ENCODE measurements at places on chromosomes 12 and 14.

DNA sequence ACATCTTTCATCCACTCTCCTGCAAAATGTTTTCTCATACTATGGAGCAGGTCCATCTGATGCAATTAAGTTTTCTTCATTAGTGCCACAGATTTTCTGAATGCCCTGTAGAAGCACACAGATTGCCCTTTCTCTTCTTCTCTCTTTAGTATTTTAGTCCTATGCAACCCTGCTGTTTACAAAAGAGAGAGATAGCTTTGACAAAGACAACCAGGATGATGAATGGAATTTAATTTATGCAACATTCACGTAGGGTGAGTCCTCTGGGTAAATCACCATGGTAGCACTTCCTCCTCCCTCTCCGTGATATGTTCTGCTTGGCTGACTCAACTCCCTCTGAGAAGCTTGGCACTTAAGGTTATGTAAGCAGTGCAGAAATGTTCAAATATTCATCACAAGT is 400.9 kb upstream of the PDE3A start:
- no peak for DNase-seq

DNA sequence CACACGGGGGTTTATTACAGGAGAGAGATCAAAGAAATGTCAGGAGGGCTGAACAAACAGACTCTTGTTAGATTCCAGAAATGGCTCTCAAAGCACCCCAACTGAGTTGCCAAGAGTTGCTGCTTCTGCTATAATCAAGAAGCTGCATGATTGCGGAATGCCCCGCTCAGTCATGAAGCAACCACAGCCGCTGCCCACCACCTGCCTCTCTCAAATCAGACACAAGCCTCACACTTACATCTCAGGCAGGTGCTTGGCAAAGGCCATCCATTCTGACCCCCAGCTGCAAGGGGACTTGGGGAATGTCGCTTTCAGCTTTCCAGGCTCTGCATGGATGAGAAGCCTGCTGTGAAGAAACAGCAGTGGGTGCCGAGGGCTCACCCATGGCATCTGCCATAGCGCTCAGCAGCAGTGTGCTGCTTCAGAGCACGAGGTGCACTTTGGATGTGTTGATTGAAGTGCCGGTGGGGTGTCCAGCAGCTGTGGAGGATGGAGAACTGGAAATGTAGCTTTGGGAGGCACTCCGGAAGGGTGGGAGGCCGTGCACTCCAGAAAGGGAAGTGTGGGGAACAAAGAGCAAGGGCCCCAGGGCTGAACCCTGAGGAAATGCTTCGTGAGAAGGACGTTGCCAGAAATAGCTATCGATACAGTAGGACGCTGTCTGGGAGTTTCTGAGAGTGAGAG is 37.7 kb downstream of the LRRC74A start:
- DNase-seq = peak; percentile 42

DNA sequence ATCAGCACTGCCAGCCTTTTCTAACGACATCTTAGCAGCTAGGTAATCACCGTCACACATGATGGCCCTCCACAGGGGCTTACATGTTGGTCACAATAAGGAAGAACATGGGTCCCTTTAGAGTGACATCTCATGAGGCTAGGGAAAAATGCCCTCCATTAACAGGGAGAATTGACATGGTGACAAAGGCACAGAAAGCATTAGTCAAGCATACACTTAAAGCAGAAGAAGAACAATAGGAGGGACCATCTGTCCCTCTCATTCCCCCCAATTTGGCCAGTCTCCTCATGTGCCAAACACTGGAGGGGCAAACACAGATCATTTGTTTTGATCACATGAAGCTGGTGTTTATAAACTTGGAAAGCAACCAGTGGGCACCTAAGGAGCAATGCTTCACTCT is 78.0 kb downstream of the GRIP1 start:
- no peak for DNase-seq

GRCh38 chr14:68638141-68638999 is 154.5 kb downstream of the ZFP36L1 start:
- DNase-seq = peak; percentile 62

DNA sequence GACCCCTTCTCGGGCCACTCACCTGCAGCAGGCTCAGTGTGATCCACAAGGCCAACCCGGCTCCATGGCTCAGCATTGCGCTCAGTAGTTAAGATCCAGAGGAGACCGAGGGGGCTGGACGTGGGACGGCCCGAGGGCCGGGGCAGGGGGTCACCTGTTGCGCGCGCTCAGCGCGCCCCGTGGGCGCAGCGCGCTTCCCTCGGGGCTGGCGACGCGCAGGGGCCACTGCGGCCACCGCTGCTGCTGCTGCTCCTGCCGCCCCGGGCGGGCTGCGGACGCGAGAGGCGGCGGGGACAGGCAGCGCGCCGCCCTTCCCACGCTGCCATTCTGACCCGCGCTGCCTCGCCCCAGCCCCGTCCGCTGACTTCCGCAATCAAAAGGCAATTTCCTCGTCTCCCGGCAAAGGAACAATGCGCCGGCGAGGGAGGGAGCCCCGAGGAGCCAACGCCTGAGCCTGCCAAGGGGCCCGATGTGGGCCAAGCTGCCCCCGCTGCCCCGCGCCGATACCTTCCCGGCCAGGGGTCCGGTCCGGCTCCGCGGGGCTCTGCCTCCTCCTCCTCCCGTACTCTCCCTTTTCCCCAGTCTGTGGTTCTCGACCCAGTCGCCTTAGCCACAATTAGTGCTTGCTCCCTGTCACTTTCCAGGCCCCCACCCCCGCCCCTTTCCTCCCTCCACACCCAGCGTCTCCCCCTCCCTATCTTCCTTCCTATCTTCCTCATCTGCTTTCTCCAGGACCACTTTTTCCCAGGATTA is 27.3 kb downstream of the PTPRB start:
- no peak for DNase-seq

GRCh38 chr12:88946372-88946997 is 366.2 kb upstream of the KITLG start:
- no peak for DNase-seq

DNA sequence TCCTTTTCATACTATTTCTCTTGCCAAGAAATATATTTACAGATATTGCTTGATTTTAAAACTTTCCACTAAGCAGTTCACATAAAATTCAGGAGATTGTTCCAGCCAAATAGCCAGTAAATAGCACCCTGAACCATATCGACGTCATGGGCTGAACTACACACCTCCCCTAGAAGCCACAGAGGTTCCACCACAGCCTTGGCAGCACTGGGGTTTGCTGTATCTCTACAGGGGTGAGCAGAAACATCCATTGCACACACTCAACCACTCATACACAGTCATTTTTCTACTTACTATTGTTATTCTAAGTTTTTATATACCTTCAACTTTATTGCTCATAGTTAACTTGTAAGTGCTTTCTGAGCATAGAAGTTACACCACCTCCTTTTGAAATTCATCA is 8.1 kb upstream of the EIF2S3B start:
- no peak for DNase-seq

- no peak for DNase-seq
These were observed 88.1 kb downstream of the EFCAB11 start for GRCh38 chr14:89866458-89866857.

GRCh38 chr12:116325336-116325664 is 47.8 kb upstream of the MED13L start:
- no peak for DNase-seq

GRCh38 chr12:6540181-6540877 is 6.0 kb downstream of the GAPDH start:
- peak; percentile 61 for DNase-seq

- DNase-seq = no peak
These were observed 209.7 kb downstream of the GPHN start for GRCh38 chr14:66717561-66718140.

DNA sequence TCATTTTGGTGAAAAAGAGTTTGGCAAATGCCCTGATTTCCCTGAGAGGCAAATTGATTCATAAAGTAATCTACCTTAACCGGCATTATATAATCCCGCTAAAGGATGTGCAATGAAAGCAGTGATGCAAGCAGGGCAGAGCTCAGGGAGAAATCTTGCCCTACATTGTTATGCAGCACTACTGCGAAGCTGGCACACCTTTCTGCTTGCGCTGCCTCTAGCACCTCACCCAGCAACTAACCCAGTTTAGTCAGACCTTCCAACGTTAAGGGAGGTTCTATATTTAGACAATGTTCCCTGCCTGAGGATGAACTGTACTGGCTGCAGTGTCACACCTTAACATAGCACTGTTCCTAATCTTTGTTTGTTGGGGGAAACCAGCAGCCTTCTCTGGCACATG is 60.8 kb upstream of the CCDC196 start:
- no peak for DNase-seq

GRCh38 chr12:3445119-3445978 is 45.7 kb upstream of the PRMT8 start:
- DNase-seq = no peak

GRCh38 chr14:72947366-72948160 is 21.3 kb downstream of the DCAF4 start:
- no peak for DNase-seq

GRCh38 chr14:100468557-100468956 is 118.7 kb downstream of the BEGAIN start:
- DNase-seq = no peak

DNA sequence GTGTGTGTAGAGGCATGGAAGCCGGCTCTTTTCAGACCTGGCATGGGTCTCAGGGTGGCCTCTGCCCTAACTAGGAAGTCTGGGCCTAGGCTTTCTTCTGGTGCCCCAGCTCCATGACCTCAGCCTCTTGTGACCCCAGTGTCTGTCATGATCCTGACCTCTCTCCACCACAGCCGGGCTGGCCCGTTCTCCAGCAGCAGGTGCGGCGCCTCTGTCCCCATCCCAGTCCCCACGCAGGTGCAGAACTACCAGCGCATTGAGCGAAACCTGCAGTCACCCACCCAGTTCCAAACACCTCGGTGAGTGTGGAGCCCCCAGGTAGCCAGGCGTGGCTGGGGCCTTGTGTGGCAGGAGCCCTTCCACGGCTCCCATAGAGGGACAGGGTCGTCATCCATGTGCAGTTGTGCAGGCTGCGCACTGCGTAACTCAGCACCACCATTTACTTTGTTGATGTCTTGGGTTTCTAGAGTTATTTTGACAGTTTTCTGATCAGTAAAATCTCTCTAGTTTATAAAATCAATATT is 14.8 kb upstream of the PUS1 start:
- DNase-seq = no peak

- no peak for DNase-seq
These were observed 68.3 kb downstream of the SCARB1 start for GRCh38 chr12:124795081-124795948.

- DNase-seq = no peak
These were observed 120.8 kb upstream of the DIO3 start for GRCh38 chr14:101440496-101440895.

DNA sequence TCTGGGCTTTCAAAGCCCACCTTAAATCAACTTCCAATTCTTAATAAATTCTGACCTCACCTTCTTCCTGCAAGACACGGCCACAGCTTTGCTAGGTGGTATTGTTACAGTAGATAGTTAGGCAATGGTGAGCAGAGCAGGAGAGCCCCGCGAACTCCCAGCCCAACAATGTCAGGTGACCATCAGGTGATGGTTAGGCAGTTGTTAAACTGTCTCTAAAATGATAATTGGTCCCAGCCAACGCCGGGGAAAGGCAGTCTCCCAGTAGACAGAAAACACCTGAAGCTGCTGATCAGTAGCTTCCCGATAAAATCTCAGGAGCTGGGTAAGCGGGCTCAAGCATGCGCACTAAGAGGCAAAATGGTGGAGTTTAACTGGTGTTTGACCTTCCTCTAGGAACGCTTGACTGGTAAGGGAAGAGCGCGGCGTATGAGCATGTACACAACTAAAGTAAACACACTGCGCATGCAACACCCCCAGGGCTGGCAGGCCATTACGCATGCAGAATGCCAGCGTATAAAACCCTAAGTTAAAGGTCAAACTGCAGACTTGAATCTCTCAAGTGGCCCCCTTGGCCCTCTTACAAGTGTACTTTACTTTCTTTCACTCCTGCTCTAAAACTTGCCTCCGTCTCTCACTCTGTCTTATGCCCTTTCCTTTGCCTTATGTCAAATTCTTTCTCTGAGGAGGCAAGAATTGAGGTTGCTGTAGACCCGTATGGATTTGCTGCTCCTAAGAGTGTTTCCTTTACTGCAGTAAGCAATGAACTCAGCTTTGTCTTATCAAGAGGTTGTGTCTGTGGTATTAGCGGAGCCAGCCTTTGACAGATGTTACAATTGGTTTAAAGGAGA is 113.5 kb downstream of the C12orf75 start:
- DNase-seq = no peak

DNA sequence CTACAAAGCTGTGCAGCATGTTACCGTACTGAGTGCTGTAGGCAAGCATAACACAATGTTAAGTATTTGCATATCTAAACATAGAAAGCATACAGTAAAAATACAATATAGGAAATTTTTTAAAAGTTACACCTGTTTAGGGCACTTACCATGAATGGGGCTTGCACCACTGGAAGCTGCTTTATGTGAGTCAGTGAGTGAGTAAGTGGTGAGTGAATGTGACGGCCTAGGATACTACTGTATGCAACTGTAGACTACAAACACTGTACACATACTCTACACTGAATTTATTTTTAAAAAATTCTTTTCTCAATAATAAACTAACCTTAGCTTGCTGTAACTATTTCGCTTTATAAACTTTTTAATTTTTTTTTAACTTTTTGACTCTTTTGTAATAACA is 82.1 kb upstream of the FSCB start:
- no peak for DNase-seq

- no peak for DNase-seq
These were observed 324.8 kb upstream of the FAR2 start for GRCh38 chr12:28824193-28824846.

GRCh38 chr12:121781998-121782979 is 11.2 kb downstream of the RHOF start:
- DNase-seq = no peak

DNA sequence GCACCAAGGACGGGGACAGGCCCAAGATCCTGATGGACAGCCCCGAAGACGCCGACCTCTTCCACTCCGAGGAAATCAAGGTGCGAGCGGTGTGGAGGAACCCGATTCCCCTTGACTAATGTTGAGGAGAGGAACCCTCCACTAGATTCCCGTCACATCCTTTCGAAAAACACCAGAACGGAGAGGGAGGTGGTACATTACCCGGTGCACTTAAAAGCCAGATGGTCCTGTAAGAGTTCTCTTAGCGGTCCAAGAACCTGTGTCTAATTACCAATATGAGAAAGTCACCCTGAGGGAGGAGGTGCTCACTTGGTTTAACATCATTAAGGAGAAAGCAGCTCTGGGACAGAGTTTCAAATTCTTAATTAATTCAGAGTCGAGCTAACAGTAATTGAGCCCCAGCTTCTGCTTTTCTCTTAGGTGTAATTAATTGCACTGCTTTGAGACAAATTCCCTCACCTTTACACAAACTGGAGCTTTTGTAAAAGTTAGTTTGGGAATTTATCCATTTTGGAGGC is 450 bp downstream of the PRKAB1 start:
- no peak for DNase-seq
